ENCODE measurements at places on chromosomes 4 and X.

- DNase-seq = no peak
These were observed 64.9 kb downstream of the CD99L2 start for GRCh38 chrX:150833454-150834056.

- DNase-seq = no peak
These were observed 82.8 kb downstream of the MAGEB10 start for GRCh38 chrX:27890611-27891010.

DNA sequence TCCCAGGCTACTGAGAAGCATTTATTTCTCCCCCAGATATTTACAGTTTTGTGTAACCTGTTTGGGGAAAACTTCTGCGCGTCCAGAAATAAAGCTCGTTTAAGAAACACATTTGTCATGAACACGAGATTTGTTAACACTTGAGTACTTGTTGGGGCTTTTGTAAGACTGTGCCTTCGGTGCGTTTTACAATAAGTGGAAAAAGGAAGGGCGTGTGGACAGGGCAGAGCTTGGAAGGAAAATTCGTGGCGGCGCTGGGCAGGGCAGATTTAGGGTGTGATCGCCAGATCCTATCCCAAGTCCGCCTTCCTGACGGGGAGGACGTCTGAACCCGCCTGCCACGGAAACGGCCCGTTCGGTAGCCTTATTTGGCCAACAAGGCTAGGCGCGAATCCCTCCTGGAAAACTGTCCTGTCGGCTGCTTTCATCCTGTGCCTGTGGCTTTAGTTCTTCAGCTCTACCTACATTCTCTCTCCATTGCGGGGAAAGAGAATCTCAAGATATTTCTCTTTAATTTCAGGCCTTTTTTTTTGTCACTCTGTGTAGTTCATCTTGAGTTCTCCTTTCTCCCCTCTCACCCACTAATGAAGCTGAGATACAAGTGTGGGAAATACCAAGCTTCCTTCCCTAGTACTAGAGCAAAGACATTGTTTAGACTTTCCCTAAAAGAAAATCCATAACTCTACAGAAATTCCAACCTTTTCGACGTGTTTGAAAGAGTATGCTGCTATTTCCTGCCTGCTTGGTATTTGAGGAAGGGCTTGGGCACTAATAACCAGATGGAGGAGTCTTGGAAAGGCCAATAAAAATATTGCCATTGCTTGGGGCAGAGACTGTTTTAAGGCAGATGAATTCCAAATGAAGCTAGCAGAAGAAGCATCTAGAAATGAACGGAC is 982 bp downstream of the PDLIM5 start:
- no peak for DNase-seq

GRCh38 chrX:70901465-70901864 is 7.0 kb downstream of the TEX11 start:
- DNase-seq = no peak

DNA sequence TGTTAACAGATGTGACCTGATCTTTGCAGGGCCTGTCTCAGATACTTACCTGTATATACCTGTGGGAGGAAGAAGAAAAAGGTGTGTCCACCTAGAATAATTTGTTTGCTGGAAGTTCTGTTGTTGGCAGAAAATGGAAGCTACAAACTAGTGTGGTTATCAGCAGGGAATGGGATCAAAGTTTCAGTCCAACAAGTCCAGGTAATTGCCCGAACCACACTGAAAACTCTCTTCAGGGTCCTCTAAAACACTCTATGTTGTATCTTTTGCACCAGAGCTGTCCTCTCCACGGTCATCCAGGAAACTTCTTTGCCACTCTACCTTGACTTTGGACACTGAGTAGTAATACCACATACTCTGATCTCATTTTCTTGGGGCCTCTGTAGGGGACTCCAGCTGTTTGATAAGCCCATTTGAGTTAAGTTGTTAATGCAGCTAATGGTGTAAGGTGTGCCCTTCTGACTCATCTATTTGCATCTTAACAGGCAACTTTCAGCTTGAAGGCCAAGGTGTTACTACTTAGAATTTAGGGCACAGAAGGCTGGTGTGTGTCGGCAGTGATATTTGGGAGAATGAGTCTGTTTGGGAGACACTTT is 38.7 kb upstream of the GATB start:
- no peak for DNase-seq

- DNase-seq = no peak
These were observed 14.3 kb downstream of the CT47C1 start for GRCh38 chrX:119087121-119087520.

DNA sequence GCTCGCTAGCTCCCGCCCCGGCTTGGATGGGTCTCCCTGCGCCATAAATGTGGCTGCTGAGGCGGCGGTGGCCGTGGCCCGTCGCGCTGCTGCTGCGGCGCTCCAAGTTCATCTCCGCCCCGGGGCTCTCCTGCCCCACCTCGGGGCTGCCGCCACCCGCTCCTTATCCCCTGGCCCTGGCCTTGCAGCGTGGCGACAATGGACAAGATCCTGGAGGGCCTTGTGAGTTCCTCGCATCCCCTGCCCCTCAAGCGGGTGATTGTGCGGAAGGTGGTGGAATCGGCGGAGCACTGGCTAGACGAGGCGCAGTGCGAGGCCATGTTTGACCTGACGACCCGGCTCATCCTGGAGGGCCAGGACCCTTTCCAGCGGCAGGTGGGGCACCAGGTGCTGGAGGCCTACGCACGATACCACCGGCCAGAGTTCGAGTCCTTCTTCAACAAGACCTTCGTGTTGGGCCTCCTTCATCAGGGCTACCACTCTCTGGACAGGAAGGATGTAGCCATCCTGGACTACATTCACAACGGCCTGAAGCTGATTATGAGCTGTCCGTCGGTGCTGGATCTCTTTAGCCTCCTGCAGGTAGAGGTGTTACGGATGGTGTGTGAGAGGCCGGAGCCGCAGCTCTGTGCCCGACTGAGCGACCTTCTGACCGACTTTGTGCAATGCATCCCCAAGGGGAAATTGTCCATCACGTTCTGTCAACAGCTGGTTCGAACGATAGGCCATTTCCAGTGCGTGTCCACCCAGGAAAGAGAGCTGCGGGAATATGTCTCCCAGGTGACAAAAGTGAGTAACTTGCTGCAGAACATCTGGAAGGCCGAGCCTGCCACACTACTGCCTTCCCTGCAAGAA is 763 bp downstream of the USP38 start:
- no peak for DNase-seq

DNA sequence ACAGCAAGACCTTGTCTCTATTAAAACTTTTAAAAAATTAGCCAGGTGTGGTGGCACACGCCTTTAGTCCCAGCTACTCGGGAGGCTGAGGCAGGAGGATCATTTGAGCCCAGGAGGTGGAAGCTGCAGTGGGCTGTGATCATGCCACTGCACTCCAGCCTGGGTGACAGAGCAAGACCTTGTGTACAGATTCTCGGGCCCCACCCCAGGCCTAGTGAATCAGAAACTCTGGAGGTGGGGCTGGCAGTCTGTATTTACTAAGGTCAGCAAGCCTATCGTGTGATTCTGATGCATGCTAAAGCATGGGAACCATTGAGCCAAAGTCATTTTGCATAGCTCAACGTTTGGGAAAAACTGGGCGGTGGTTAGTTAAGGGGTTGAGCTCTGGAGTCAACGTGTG is 3.5 kb downstream of the S100G start:
- no peak for DNase-seq

- DNase-seq = no peak
These were observed 108.7 kb upstream of the PLS3 start for GRCh38 chrX:115452251-115452650.

- DNase-seq = no peak
These were observed 123.3 kb upstream of the RAI2 start for GRCh38 chrX:17984415-17984814.

- peak; percentile 75 for DNase-seq
These were observed 407.9 kb downstream of the PCDH18 start for GRCh38 chr4:137124278-137124932.

DNA sequence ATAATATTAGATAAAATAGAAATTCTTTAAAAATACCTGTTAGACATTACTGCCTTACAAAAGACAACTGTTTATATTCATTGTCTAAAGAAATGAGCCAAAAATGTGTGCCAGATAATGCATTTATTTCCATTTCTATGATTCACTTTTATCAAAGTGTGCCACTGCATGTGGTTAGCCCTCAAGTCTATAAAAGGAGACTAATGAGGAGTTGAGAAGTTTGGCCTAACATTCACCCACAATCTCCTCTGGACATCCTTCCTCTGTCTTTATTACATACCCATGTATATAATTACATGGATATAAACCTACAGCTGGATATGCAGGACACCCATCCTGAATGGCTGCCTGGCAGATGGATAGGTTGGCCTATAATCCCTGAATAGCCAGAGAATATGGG is 42.6 kb upstream of the PDE5A start:
- DNase-seq = no peak

GRCh38 chr4:98522636-98523395 is 135.6 kb downstream of the TSPAN5 start:
- DNase-seq = no peak

DNA sequence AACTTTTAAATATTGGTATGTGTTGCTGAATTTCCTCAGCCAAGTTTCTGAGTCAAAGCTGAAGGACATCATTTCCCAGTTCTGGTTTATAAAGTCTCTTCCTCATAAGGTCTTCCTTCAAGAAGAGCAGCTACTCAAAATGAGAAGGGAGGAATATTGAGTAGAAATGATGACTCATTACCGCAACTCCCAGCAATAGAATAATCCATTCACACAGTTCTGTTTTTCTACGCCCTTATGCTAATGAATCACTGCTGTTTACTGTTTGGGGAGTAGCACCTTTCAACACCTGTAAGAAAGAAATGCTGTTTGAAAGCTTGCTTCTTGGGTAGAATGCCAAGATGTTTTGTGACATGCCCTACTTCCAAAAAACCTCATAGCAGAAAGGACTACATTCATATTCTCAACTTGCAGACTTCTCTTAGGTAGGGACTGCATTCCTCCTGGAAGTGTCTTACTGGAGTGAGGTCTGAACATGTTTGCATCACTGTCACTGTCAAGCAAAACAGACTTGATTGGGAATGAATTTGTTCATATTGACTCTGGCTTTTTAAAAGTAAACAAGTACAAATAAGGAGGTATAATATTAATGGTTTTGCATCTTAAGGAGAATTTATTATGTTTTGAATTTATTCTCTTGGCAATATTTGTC is 147.2 kb upstream of the BANK1 start:
- no peak for DNase-seq

GRCh38 chr4:15659768-15660570 is 4.8 kb upstream of the FBXL5 start:
- DNase-seq = no peak

All from NCI-H1417 treated with DMSO at 0.1 percent for 48 hours (cell line).